ENCODE measurements at places on chromosomes 7 and 10.
A peak's percentile ranks its signal among the peaks of the same experiment; 100 is the strongest.

GRCh38 chr7:117769085-117769484 is 104.2 kb downstream of the CTTNBP2 start:
- DNase-seq, result no peak

DNA sequence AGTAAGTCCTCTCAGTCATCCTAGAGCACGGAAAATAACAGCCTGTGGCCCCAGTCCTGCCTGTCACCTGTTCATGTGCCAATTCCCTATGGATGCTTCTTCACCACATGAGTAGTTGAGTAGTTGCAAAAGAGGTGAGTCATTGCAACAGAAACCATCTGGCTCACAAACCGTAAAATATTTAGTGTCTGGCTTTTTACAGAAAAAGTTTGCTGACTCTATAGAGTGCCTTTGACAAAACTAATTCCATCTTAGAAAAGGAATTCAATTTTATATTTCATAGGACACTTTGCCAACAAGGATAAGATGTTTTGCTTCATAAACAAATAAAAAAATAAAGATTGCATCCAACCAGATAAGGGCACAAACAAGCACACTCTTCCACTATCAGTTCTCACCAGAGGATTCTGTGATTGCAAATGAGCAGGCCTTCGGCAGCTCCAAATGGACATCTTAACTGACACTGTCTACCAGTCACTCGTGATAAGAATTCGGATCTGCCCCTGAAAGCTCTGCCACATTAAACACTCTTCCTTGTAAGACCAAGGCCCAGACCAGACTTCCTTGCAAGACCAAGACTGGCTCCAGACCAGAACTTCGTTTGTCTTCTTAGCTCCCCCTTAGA is 242.7 kb upstream of the SEMA3C start:
- peak; percentile 51 for DNase-seq

DNA sequence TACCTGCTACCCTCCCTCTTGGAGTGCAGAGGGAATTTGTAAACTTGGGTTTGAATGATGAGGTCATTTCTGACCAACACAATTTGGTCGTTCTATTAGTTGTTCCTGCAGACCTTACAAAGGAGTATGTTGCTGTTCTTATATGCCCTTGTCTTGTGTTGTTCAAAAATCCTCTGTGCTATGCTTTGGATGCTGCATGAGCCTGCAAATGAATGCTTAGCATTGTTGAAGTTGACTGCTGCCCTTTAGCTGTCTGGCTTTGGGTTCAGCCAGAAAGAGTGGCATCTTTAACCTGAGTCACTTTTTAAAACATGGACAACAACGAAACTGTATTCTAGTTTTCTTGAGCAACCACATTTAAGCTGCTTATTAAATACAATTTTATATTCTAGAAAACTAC is 80.3 kb downstream of the SND1 start:
- DNase-seq, result peak; percentile 14

GRCh38 chr7:152902054-152902453 is 142.5 kb downstream of the ACTR3B start:
- no peak for DNase-seq

- DNase-seq, result no peak
These were observed 75.9 kb upstream of the HGF start for GRCh38 chr7:81845744-81846241.

GRCh38 chr7:17512181-17512675 is 213.8 kb downstream of the AHR start:
- no peak for DNase-seq

DNA sequence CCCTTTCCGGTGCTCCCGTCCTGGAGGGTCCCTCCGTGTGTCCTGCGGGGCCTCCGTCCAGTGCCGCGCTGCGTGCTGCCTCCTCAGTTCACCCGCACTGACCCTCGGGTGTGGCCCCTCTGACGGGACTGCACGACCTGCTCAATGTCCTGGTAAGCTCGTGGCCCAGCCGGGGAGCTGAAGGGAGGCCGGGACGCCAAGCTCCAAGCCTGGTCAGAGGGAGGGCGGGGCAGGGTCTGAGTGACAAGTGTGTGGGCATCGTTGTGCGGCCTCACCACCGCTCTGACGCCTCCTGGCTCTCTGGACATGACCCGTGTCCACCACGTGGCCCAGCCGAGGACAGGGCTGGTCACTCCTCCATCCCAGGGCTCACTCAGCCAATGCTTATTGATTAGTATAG is 25.9 kb downstream of the FAM20C start:
- DNase-seq, result no peak

DNA sequence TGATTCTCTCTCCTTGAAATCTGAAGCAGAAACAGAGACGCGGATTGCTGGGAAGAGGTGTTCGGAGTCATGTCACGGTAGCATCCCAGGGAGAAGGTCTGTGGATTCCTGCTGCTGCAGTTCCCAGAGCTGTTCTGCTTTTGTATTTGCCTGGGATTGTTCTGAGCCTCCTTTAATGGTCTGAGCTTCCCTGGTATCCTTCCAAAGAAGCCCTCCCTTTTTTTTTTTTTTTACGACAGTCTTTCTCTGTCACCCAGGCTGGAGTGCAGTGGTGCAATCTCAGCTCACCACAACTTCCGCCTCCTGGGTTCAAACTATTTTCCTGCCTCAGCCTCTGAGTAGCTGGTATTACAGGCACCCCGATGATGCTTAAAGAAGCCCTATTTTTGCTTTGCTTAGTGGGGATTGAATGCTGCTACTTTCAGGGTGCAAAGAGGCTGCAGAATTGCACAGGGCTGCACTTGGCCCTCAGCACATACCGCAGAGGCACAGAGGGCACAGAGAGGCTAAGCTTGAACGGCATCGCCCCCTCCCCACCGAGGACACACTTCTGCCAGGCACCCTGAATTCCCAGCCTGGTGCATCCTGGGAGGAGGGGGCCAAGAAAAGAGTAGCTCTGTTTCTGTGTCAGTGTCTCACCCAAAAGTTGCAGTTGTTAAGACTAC is 208.6 kb upstream of the GALNT17 start:
- DNase-seq, result no peak

- no peak for DNase-seq
These were observed 160.0 kb downstream of the LRRC4 start for GRCh38 chr7:127871226-127871625.

DNA sequence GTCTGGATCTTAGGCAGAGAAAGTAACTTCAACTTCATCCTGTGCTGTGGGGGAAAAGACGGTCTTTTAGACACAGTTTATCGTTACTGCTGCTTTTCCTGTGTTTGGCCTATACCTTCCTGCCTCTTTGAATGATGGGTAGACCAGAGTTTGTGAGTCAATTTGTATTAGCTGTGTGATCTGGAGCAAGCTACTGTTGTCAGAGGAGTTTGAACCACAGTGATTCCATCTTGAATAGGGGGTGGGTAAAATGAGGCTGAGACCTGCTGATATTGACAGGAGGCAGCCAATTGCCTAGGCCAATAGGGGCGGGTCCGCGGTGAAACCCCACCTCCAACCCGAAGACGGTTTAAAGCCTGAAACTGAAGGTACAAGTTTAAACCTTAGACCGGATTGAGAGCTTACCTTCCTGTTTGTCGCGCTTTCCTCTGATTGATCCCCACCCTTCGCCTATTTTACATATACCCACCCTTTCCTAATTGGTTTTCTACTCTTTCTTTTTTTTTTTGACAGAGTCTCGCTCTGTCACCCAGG is 35.8 kb upstream of the EIF4H start:
- no peak for DNase-seq

GRCh38 chr10:77024461-77024860 is 613.1 kb downstream of the KCNMA1 start:
- no peak for DNase-seq

- no peak for DNase-seq
These were observed 80.6 kb upstream of the NAMPT start for GRCh38 chr7:106365252-106366005.

- no peak for DNase-seq
These were observed 53.9 kb downstream of the TFEC start for GRCh38 chr7:115976651-115977050.

DNA sequence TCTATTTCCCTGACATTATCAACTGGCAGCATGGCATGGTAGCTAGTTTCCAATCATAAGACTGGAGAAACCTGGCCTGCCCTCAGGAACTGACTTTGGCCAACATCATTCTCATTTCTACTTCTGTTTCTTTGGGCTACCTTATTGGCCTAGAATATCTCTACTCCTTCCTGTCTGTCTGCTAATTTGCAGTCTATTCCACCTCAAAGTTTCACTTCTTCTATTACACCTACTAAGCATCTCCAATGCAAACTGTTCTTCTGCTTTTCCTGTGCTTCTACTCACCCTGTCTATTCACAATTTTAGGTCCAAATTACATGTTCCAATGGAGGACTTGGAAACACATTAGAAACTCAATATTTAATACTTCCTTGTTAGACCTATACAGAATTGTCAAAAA is 65.6 kb downstream of the ZNF503 start:
- DNase-seq, result no peak

- no peak for DNase-seq
These were observed 197.4 kb downstream of the RNLS start for GRCh38 chr10:88385601-88386203.

DNA sequence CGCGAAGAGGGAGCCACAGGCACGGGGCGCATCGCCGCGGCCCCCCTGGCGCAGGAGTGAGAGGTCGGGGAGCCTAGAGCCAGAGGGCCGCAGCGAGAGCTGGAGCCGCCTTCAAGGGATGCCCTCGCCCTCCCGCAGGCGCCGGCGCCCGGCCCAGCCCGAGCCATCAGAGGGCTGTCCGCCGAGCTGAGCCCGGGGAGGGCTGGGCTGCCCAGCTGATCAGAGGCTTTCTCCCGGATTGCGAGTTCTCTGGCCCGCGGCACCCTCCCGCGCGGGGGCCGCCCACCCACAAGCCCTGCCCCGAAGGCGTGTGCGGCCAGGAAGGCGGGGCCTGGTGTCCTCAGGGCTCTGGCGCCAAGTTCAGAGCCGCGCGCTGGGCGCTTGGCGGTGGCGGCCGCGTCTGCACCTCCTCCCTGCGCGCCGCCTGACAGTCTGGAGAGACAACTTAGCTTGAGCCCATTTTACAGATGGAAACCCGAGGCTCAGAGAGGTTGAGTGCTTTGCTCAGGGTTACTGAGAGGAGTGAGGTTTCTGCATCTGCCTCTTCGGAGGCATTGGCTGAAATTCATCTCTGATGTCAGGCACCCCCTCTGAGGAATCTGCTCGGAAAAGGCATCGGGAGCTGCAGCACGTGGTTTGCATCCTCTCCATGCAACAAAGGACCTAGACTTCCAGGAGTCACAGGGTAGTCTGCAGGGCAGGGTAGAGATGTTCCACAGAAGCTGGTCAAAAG is 3.8 kb upstream of the ANTXRL start:
- peak; percentile 92 for DNase-seq

DNA sequence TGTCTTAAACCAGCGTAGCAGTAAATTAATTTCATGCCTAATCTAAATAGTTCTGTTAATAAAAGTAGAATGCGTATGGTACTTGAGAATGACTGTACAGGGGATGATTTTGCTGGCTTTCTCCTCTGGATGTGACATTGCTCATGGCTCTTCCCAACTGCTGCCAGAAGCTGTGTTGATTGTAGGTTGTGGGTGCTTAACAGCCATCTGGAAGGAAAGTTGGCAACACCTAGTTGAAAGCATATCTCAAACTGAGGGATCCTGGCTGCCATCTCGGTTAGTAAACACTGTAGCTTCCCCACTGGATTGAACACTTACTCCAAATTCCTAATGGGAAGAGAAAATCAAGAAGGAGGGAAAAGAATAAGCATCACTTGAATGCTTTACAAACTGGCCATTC is 130.9 kb downstream of the NXPH1 start:
- peak; percentile 21 for DNase-seq

GRCh38 chr10:24574578-24575155 is 149.0 kb downstream of the ARHGAP21 start:
- no peak for DNase-seq

- DNase-seq, result peak; percentile 38
These were observed 48.7 kb downstream of the GPR141 start for GRCh38 chr7:37732253-37732652.

DNA sequence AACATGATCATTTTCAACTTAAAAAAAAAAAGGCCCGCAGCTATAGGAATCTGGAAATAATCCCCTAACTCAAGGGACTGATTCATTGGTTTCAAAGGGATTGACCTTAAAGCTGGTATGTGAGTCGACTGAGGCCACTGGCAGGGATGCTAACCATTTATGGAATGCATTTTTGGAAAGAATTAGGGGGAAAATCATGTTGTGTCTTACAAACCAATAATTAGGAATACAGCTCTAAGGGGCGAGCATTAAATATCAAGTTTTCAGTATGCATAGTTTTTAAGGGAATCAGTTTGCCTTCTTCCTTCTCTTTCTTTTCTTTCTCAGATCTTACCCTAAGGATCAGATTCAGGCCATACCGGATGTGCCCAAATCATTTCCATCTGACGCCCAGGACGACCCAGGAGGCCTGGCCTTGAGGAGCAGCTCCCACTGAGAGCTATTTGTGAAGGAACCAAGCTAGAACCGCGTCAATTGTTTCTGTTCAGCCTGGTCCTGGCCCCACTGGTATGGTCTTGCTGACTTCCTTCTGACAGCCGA is 48.7 kb downstream of the BPGM start:
- no peak for DNase-seq

- DNase-seq, result no peak
These were observed 45.7 kb downstream of the HIBADH start for GRCh38 chr7:27616914-27617548.

DNA sequence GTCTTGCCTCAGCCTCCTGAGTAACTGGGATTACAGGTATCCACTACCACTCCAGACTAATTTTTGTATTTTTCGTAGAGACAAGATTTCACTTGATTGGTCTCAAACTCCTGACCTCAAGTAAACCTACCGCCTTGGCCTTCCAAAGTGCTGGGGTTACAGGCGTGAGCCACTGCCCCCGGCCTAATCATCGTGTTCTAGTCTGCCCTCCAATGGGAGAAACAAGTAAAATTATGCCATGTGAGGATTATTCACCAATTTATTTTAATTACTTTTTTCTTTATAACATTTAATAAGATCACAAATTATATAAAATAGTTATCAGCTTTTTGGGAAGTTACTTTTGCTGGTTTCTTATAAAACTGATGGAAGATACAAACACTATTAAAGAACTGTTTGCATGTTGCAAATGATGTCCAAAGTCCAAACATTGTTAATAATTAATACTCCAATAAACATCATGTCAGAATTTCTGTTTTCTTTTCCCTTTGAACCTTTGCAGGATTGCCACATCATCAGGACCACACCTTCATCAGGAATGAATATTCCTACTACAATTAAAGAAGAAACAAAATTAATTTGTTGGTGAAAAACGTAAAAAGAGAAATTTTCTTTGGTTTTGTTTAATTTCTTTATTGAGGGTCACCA is 786 bp upstream of the AKR1C4 start:
- no peak for DNase-seq

- no peak for DNase-seq
These were observed 21.6 kb downstream of the SMKR1 start for GRCh38 chr7:129523924-129524323.

DNA sequence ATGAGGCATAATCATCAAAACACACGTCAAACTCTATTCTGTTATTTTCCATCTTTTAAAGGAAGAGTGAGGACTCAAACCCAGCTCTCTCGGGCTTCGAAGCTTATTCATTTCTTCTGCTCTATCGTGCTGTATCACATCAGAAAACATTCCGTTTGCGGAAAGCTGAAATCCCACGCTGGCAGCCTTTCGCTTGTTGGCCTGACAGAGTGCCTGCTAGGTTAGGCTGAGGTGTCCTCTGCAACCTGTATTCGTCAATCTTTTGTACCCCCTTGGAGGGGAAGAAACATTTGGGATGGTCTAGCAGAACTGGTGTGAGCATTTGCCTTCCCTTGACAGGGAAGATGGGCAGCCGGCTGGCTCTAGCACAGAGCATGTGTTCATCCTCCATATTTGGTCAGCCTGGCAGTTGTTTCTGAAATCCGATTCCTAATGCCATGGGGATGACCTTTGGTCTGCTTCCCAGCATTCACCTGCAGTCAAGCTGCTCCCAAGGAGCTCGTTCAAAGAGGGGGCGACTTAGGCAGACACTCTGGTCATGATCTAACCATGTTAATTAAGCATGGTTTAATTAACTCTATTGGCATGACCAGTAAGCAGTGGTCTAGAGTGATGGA is 55.2 kb downstream of the TACC2 start:
- DNase-seq, result peak; percentile 5
